KBM-7 (cell line): ENCODE measurements at places on chromosomes 6 and 20.

DNA sequence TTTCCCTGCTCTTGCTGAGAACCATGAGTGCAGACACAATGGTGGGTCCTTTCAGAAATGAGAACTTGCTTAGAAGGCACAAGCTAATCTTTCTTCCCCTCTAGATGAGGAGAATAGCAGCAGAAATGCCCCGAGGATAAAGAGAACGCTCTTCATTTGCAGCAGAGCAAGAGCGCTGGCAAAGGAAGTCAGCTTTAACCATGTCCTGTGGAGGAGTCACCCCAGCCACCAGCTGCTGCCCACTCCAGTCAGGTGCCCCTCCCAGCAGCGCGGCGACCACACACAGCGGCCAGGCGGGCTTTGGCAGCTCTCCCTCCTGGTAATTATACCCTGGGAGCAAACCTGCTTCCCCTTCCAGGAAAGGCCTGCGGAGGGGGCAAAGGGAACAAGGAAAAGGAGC lies 42.4 kb upstream of the EMILIN3 start:
- peak; percentile 71 for DNase-seq

DNA sequence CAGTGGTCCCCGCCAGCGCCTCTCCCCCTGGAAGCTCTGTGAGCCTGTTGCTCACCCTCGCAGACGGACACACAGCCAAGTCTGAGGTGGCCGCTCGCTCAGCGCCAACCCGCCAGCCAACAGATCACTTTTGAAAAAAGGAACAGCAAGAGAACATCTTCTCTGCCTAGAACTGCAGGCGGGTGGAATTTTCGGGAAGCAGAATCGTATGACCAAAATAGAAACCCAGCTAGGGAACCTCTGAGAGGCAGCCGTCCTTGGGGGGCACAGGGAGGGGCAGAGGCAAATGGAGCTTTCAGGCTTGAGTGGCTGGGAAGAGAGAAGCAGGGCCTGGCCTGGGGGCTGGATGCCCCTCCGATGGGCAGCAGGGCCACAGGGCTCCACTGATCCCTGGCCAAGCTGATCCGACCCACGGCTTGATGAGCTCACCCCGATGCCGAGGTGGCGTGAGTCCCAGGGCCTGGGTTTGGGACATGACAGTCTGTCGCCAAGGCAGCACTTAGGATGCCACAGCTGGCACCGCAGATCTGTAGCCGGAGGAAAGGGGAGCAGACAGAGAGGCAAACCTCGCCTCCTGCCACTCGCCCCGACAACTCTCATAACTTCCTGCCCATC lies 9.8 kb downstream of the NFATC2 start:
- DNase-seq = peak; percentile 50

- DNase-seq = no peak
These were observed 13.6 kb upstream of the SASH1 start for GRCh38 chr6:148328876-148329555.

GRCh38 chr20:13119583-13119982 lies 101.5 kb upstream of the ISM1 start:
- DNase-seq = peak; percentile 72

DNA sequence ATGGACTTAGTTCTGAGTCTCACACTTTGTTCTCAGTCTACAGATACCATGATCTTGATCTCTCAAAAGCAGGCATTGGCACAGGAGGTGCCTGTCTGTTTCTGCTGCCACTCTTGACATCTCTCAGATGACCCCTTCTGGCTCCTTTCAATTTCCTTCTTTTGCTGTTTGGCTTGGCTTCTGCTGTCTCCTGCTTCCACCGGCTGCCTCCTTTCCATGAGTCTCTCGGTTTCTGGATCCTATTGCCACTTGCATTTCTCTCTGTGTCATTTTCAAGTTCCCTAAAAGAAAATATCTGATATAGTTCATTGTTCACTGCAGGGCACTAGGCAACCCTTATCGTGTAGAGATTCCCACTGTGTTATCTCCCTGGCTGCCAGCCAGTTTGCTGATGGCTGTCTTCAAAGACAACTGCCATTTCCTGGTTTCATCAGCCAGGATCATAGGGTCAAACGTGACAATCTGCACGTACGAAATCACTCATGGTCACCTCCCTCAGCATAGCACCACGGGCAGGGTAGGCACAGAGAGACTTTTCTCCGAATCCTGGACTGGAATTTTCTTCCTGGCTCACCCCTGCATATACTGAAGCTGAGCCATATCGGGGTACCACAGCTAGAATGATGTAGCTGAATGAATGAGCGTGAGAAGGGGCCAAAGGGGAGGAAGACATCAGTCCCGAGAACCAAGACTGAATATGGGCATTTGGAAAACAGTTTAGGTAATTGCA lies 144.6 kb upstream of the TMEM170B start:
- DNase-seq = peak; percentile 95

- peak; percentile 74 for DNase-seq
These were observed 570.4 kb upstream of the GJE1 start for GRCh38 chr6:141562186-141562811.

GRCh38 chr6:131615275-131615674 lies 12.8 kb downstream of the MED23 start:
- DNase-seq = no peak

DNA sequence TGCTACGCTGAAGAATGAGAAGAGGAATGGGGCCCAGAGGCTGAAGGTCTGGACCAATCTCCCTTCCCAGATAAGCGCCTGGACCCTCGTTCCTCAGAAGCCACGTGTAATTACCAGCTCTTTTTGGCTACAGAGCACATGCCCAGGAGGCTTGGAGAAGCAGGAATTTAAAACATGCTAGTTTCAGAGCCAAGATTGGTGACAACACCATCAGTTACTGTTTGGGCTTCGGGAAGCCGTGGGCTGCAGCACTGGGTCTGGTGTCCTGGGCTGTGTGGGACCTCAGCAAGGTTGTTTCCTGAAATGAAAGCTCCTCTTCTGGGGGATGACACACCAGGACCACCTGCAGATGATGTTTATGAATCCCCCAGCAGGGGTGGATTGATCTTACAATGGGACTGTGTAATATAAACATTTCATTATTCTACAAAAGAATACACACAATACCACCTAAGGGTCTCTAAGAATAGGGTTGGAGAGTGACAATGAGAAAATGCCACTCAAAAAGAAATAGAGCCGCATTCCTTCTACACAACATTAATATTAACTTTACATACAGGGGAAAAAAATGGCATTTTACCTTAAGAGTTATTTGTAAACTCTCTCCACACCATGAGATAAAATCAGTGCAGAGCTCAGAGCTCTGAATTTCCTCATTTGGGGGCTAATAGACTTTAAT lies 207.8 kb upstream of the FOXQ1 start:
- DNase-seq = no peak

DNA sequence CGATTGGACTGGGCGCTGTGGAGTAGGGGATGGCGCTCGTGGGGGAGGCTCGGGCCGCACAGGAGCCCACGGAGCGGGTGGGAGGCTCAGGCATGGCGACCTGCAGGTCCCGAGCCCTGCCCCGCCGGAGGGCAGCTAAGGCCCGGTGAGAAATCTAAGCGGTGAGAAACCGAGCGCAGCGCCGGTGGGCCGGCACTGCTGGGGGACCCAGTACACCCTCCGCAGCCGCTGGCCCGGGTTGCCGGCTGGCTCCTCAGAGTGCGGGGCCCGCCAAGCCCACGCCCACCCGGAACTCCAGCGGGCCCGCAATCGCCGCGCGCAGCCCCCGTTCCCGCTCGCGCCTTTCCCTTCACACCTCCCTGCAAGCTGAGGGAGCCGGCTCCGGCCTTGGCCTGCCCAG lies 59.7 kb upstream of the MYLIP start:
- no peak for DNase-seq

DNA sequence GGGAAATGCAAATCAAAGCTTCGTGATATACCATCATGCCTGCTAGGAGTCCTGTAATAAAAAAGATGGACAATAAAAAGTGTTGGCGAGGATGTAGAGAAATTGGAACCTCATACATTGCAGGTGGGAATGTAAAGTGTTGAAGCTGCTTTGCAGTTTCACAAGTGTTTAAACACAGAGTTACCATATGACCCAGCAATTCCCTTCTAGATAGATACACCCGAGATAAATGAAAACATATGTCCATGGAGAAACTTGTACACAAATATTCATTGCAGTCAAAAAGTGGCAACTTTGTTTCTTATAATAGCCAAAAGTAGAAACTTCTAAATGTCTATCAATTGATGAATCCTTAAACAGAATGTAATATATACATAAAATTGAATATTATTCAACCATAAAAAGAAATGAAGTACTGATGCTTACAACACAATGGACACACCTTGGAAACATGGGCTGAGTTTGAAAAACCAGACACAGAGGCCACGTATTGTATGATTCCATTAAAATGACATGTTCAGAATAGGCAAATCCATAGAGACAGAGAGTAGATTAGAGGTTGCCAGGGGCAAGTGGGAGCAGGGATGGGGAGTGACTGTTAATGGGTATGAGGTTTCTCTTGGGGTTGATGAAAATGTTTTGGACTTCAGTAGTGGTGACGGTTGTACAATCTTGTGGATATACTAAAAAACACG lies 20.8 kb upstream of the ERVFRD-1 start:
- DNase-seq = no peak

DNA sequence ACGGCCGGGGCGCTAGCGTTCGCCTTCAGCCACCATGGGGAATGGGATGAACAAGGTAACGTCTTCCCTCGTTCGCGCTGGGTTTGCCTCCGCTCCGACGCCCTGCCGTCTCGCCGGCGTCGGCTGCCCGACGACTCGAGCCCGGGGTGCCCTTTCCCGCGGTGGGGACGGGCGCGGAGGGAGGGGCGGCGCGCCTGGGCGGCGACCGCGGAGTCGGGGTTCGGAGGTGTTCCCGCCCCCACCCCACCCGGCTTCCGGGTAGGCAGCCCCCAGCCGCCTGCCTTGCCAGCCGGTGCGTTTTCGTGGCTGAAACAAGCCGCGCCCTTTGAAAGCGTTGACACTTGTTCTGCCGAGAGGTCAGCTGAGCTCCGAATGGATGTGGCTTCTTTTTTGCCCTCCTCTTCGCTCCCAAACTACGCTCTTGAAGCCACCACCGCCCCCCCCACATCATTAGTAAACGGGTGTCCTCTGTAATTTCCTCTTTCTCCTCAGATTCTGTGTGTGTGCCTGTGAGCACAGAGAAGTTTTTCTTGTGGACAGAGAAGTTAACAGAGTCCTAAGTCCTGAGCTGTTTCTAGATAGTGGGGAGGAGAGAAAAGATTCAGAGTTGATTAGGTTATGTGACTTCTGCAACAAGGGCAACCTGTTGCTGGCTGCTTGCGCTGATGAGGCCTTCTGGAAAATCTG lies 362 bp downstream of the DUSP22 start:
- DNase-seq = peak; percentile 90

DNA sequence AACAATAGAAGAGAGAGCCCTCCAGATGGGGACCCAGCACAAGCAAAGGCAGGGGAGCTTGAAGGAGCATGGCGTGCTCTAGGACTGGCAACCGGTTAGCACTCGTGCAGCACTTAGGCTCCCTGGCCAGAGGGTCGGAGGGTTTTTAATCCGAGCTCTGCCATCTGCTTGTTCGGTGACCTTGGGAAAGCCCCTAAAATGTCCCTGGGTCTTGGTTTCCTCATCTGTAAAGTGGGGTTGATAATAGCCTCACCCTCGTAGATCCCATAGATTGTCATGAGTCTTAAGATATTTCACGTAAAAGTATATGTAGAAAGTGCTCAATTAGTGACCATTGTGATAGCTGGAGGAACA lies 16.6 kb upstream of the HCK start:
- DNase-seq = no peak

GRCh38 chr20:3378138-3378537 lies 29.3 kb downstream of the DNAAF9 start:
- DNase-seq = peak; percentile 43

DNA sequence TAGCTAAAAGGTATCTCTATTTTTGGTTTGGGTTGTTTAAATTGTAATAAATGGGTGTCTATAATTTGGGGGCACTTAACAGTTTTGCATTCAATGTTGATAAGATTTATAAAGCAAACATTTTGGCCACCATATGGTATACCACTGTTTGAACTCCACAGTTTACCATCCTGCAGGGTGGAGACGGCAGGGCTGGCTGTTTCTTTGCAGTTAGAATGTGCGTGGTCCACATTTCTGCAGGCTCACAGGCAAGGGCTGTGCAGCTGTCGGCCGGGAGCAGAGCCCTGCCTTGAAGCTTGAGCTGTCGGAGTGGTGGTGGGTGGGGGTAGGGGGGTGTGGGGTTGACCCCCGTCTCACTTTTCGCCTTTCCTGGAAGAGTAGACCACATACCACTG lies 135.9 kb downstream of the CDH4 start:
- DNase-seq = no peak

- no peak for DNase-seq
These were observed 42.6 kb downstream of the NCOA3 start for GRCh38 chr20:47544240-47544639.

DNA sequence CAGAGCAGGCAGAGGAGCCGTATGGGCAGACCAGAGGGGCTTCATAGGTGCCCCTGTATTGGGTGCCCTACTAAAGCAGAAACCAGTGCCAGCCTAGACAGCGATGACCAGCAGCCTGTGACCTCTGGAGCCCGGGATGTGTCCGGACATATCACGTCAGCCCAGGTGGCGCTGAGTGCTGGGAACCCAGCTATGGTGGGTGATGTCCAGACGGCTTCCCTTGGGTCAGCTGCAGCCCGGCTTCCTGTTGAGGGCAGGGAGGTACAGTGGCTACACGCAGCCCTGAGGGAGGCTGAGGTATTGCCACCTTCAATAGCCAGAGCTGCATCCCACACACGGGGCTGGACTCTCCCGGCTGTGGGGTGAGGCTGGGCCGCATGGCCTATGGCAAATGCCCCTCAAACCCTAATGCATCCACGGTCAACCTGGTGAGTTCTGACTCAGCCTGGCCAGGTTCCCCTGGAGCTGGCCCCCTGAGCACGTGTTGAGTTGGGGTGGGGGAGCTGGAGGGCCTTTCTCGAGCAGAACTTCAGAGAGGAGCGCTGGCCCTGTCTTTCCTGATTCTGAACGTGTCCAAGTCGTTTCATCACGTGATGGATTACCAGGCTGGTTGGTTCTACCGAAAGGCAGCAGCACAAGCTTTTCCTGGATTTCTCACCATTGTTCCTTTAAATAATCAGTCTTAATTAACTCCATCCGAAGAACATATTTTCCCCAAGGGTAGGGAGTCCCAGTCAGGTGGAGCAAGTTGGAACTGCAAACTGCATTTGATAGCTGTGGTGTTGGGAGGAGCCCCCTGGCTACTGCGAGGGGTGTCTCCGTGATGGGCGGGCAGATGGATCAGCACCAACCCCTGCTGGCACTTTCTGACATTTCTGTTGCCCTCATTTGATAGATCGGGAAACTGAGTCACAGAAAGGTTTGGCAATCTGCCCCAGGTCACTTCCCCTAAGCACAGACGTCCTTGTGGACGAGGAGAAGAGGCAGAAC lies 7.1 kb upstream of the MYT1 start:
- no peak for DNase-seq

GRCh38 chr6:92522589-92522988 lies 896.8 kb downstream of the EPHA7 start:
- DNase-seq = no peak

DNA sequence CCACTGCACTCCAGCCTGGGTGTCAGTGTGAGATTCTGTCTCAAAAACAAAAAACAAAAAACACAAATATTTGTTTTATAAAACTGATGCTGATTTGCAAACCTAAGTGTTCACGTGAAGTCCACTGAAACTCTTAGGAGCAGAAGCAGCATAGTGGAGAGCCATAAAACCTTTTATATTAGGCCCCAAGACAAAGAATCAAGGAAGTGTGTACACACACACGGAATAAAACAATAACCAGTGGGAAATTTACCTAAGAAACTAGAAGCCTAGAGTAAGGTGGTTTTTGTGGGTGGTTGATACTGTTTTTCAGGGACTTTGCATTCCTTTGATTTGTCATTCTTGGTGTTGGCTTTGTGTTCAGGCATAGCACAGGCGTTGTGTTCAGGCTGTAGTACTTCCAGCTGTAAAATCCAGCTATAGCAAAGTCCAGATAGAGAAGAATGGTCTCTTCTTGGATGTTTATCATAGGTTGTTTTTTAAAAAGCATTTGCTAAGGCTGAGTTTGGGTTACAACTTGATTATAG lies 61.3 kb downstream of the ATRN start:
- no peak for DNase-seq

- DNase-seq = no peak
These were observed 69.5 kb downstream of the ELOVL5 start for GRCh38 chr6:53279293-53279692.
